Endothelial cell of umbilical vein (primary cell): ENCODE measurements at places on chromosomes 12 and 14.

GRCh38 chr14:26517771-26518170, 80.1 kb downstream of the NOVA1 start:
- no peak for DNase-seq

DNA sequence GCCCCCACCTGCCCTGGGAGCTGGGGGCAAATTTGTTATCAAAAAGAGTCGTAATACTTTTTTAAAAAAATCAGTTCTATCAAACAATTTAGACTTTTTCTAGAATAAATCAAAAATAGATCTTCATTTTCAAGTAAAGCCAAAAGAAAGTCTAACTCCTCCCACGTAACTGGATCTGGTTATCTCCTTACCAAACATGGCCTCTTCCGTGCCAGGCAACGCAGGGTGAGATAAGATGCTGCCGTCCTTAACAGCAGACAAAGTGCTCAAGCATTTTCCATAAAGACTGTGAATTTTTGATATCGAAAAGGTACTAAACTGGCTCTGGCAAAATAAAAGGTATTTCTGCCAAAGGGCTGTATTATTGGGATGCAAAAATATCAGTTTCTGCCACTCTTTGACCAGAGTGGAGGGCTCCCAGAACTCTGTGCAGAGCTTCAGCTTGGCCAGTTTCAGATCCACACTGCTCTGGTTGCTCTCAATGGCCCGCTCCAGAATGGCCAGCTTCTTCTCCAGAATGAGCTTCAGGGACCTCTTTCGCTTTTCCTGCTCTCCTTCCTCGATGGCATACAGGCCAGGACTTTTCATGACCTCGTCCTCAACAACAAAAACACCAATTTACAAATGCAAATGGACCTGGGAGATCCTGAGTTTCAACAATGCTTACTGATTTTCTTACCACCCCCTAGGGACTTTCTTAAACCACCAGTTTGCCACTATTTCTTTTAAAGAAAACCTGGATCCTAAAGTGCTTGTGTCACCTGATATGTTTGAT, 29.0 kb downstream of the NRDE2 start:
- DNase-seq: no peak

GRCh38 chr14:105227346-105227745, 21.0 kb upstream of the BTBD6 start:
- DNase-seq: no peak

DNA sequence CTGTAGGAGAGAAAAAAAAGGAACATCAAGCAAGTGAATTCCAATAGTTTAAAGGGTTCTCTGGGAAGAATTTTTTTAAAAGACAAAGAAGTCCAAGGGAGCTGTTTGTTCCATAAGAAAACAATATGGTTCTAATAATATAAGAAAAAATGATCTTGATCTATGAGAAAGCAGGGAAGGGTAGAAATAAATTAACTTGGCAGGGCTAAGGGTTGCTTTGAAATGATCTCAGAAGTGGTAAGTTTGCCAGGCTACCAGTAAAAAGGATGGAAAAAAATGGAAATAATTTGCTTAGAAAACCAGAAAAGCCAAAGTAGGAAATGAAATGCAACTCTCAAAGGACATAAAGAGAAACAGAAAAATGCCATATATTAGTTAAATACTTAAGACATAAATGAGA, 41.7 kb upstream of the EMP1 start:
- DNase-seq: no peak

DNA sequence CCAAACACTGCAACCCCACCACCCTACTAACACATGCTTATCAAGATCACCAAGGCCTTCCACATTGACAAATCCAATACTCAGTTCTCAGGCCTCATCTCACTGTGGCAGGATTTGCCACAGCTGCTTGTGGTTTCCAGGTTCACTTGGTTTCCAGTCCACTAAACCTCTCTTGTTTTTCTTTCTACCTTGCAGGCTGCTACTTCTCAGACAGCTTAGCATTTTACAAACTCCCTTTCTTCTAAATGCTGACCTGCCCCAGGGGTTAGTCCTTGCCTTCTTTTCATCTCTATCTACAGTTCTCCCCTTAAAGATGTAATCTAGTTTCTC, 84.1 kb downstream of the BCAT1 start:
- DNase-seq: no peak

DNA sequence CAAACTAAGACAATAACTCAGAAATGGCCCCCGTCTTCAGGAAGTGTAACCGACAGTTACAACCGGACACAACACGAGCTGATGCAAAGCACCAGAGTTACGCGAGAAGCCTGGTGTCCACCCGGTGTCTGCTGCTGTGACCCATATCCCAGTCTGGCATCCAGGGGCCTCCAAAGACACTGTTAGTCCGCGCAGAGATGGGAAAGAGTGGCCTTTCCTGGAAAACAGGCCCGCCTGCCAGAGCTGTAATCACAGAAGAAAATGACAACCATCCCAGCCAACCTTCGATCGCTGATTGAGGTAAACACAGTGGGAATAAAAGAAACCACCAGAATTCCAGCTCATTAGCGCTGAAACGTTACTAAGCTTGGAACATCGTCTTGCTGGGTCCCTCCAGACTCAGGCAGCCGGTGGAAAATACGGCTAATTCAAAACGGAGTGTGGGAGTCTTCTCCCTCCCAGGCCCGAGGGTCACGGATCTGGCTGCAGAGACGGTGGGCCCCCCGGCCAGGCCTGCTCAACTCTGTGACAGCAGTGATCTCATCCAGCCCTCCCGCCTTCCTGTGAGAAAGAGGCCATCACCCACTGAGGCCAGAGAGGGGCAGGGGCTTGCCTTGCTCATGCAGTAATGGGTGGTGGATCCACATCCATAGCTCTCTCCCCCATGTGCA, 273.9 kb upstream of the RTL1 start:
- DNase-seq: no peak

- DNase-seq: no peak
Measured at GRCh38 chr12:78891646-78892353, 27.2 kb downstream of the SYT1 start.

- no peak for DNase-seq
Measured at GRCh38 chr12:63985456-63985855, 141.0 kb downstream of the SRGAP1 start.

DNA sequence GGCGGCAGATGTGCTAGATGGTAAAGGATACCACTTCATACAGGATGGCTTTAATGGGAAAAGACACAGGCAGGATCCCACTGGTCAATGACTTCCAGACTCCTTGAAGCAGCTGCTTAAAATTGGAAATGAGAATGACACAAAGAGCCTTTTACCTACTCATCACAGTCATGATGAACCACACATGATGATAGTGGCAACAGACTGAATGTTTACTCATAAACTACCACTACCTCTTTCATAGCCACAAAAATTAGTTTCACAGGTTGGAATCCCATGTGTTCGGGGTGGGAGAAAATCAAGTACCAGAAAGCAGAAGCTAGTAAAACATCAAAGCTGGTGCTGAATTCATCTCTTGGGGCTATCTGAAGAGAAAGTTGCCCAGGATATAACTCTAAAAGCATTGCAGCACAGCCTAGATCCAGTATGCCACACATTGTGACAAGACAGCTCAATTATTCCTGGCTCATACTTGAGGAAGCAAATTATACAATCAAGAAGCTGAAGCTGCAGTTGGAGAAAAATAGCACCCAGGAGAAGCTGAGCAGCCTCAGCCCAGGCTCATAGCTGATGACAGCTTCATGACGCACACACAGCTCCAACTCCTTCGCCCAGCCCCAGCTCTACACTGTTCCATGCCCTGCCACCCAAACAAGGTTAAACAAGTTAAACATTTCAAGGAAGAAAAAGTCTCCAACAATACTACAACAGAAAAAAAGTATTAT, 29.0 kb upstream of the C12orf50 start:
- DNase-seq: no peak

DNA sequence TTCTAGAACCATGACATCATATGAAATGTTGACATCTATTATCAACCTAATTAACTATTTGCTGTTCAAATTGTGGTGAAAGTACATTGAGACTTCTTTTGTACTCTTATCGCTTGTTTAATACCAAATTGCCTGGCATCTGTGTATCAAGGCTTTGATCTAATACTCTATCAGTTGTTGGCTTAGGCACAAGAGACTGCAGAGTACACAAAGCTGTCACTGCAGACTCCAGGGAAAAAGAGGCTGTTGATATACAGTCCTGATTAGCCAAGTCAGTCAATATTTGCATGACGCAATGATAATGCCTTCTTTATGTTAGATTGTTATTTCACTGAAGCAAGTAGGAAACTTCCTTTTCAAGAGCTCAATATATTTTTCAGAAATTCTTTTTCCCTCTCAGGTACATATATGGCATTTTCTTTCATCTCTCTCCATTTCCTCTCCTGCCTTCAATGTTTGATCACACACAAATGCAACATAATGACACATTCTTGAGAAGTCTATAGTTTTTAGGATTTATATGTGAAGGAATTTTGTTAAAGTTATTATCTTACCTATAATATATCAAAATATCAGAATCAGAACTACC, 32.3 kb upstream of the PTCSC3 start:
- DNase-seq: no peak

- no peak for DNase-seq
Measured at GRCh38 chr12:32334371-32334777, 65.0 kb upstream of the FGD4 start.

DNA sequence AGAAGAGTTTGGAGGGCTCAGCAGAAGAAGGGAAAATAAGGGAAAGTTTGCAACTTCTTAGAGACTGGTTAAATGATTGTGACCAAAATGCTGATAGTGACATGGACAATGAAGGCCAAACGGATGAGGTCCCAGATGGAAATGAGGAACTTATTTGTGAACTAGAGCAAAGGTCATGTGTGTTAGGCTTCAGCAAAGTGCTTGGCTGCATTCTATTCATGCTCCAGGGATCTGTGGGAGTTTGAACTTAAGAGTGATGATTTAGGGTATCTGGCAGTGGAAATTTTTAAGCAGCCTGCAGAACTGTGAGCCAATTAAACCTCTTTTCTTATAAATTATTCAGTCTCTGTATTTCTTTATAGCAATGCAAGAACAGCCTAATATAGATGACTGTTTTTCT, 88.9 kb upstream of the ARHGAP5 start:
- no peak for DNase-seq

GRCh38 chr12:12974211-12974610, 22.2 kb upstream of the GPRC5D start:
- no peak for DNase-seq

DNA sequence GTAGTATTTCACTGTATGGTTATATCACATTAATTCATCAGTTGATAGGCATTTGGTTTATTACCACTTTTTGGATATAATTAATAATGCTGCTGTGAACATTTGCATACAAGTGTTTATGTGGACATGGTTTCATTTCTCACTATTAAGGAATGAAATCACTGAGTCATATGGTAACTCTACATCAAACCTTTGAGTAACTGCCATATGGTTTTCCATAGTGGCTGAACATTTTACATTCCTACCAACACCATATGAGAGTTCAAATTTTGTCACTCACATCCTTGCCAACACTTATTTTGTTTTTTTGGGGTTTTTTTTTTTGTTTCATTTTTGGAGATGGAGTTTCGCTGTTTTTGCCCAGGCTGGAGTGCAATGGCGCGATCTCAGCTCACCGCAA, 30.2 kb upstream of the EAPP start:
- no peak for DNase-seq

DNA sequence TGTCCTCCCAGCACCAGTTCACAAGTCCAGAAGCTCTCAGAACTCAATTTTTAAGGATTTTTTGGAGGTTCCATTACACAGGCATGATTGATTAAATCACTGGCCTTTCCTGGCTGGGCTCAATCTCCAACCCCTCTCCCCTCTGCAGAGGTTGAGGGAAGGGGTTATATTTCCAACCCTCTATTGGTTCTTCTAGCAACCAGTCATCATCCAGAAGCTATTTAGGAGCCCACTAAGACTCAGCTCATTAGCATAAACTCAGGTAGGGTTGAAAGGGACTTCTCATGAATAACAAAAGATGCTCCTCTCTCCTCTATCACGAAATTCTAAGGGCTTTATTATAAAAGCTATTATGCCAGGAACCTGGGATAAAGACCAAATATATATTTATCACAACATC, 41.5 kb downstream of the SPPL3 start:
- no peak for DNase-seq

DNA sequence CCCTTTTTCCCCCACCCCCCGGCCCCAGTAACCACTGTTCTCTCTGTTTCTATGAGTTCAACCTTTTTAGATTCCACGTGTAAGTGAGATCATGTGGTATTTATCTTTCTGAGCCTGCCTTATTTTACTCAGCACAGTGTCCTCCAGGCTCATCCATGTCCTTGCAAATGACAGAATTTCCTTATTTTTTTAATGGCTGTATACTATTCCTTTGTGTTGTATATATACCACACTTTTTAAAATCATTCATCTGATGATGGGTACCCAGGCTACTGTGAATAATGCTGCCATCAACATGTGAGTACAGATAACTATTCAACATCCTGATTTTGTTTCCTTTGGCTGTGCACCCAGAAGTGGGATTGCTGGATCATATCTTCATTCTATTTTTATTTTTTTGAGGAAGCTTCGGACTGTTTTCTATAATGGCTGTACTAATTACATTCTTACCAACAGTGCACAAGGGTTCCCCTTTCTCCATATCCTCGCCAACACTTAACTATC, 54.7 kb downstream of the DDX51 start:
- peak; percentile 46 for DNase-seq

- DNase-seq: peak; percentile 46
Measured at GRCh38 chr14:81990312-81990761, 456.7 kb upstream of the SEL1L start.

- DNase-seq: peak; percentile 1
Measured at GRCh38 chr12:99767809-99768208, 120.3 kb downstream of the GARIN6 start.

DNA sequence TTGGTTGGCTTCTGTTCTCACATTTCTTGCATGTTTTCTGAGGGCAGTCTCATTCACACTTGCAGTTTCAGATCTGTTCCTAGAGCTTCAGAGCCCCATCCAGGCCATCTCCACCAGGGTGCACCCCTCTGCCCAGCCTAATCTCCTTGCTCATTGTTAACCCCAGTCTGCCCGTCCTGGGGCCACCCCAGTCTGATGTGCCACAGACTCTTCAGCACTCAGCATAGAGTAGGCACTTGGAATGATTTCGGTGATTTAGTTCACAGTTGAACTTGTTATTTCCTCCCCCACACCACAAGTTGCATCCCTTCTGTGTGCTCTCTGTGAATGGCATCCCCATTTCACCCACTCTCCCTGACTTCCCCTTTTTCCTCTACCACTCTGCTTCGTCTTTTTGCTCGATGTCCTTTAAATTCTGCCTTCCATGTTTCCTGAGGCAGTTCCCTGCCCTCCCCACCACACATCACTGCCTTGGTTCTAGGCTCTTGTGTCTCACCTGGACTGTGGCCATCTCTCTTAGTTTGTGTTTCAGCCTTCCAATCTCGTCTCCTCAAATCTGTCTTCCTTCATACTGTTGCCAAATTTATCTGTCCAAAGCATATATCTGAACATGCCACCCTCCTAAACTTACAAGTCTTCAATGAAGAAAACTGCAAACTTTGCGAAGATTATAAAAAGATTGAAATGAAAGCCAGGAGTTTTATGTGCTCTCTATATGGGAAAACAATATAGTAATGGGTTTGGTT, 41.5 kb downstream of the ANO6 start:
- no peak for DNase-seq

DNA sequence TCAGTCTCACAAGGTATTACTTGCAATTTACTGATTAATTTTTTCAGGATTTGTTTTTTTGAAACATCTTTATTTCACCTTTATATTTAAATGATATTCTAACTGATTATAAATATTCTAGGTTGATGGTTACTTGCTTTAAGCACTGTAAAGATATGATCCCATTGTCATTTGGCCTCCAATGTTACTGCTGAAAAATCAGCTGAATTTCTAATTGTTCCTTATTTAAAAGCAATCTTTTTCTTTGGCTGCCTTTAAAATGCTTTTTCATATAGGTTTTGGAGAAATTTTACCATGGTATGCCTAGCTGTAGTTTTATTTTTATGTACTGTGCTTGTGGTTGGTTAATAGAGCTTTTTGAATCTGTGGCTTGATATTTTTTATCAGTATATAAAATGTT, 275.6 kb upstream of the PPFIA2 start:
- DNase-seq: no peak
